ENCODE measurements at places on chromosomes 3 and 15.
A peak's percentile ranks its signal among the peaks of the same experiment; 100 is the strongest.

- DNase-seq: no peak
These were observed 283.4 kb upstream of the LYSMD4 start for GRCh38 chr15:100016632-100017031.

DNA sequence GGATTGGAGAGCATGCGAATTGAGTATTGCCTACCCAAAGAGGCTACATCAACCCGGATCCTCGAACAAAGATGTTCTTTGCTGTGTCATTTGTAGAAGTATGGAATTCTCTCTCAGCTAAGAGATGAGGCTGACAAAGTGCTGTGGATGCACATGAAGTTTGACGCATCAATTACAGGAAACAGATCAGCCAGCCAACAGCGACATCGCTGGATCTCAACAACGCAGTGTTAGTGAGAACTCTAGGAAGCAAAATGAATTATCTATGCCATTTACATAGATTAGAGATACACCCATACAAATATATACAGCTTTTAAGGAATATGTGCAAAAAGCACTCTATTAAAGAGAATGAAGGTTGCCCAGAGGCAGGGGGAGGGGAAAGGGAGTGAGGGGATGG lies 160.6 kb upstream of the RGMA start:
- no peak for DNase-seq

- DNase-seq: no peak
These were observed 36.3 kb upstream of the UTS2B start for GRCh38 chr3:191366675-191367074.

GRCh38 chr15:81380203-81380602 lies 6.2 kb upstream of the TMC3 start:
- no peak for DNase-seq

GRCh38 chr3:105539897-105540296 lies 173.2 kb downstream of the ALCAM start:
- no peak for DNase-seq

GRCh38 chr3:155891321-155891720 lies 20.9 kb downstream of the GMPS start:
- DNase-seq: no peak

- no peak for DNase-seq
These were observed 11.5 kb downstream of the CHSY1 start for GRCh38 chr15:101240358-101240757.

GRCh38 chr3:55826097-55826496 lies 339.0 kb upstream of the WNT5A start:
- no peak for DNase-seq

GRCh38 chr3:25897019-25897418 lies 107.1 kb downstream of the OXSM start:
- DNase-seq: no peak

- no peak for DNase-seq
These were observed 116.6 kb upstream of the PRR20G start for GRCh38 chr3:127404221-127405009.

DNA sequence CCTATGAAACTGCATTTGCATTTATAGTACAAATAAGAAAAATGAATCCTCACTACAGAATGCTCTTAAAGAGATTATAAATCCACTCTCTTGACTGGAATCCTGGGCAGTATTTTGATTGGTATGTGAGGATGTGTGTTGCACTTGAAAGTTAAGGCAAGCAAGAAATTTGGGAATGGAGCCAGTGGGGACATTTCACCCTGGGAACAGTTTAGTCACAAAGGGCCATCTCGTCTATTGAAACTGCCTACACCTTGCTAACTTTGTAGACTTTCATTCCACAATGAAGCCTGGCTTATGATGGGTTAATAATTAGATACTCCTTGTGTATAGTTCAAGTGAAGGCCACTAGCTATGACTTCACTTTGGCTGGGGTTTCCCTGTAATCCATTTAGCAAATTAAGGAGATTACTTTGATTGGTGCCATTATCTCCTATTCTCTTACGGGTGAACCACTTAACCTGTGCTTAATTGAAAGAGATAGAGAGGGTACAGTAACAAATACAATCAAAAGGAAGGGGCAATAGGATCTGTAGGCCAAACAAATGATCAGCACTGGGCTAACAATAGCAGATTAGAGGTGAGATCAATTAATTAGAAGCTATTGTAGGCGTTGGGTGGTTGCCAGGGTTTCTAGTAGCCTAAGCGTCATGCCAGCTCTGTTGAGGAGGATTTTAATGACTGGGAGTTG lies 146.9 kb upstream of the RARB start:
- DNase-seq: no peak

DNA sequence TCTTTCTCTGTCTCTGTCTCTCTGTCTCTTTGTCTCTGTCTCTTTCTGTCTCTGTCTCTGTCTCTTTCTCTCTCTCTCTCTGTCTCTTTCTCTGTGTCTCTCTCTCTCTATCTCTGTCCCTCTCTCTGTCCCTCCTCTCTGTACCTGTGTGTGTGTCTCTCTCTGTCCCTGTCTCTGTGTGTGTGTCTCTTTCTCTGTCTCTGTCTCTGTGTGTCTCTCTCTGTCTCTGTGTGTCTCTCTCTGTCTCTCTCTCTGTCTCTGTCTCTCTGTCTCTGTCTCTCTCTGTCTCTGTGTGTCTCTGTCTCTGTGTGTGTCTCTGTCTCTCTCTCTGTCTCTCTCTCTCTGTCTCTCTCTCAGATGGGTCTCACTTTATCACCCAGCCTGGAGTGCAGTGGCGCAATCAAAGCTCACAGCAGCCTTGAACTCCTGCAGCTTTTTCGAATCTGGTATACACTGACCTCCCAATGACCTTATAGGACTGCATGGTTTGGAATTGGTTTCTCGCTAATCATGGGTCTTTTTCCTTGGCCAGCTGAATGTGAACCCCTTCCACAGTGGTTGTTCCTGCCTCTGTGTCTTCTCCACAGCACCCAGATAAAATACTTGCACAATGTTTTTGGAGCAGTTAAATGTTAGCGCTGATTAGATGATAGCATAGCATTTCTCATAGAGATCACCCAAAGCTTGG lies 102.6 kb upstream of the KLHL25 start:
- DNase-seq: no peak

DNA sequence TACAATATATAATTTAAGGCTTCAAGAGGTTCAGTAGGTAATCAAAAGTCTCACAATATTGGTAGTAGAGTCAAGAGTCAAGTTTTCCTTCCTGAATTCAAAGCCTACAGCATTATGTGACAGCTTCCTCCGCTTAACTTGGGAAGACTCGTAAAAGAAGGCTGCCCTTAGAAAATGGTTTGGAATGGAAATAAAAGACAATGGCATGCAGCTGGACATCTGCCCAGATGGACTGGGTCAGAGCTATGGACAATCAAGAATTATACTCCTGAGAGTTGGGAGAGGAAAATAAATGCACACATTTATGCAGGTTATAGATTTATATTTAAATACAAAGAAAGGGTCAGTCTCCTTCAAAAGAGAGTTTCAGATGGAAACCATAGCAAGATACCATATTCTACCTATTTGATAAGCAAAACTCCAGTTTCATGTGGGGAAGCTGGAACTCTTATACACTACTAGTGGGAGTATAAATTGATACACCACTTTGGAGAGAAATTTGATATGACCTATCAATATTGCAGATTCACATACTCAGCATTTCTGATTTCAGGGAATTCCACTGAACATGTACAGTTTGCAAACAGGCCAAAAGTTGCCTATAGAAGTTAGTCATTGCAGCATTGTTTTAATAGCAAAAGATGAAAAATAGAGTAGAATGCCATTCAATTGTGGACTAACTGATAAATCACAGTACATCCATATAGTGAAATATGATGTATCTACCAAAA lies 6.1 kb downstream of the CRYBG3 start:
- no peak for DNase-seq

- peak; percentile 50 for DNase-seq
These were observed 6.3 kb upstream of the UBE2Q2 start for GRCh38 chr15:75836959-75837334.

DNA sequence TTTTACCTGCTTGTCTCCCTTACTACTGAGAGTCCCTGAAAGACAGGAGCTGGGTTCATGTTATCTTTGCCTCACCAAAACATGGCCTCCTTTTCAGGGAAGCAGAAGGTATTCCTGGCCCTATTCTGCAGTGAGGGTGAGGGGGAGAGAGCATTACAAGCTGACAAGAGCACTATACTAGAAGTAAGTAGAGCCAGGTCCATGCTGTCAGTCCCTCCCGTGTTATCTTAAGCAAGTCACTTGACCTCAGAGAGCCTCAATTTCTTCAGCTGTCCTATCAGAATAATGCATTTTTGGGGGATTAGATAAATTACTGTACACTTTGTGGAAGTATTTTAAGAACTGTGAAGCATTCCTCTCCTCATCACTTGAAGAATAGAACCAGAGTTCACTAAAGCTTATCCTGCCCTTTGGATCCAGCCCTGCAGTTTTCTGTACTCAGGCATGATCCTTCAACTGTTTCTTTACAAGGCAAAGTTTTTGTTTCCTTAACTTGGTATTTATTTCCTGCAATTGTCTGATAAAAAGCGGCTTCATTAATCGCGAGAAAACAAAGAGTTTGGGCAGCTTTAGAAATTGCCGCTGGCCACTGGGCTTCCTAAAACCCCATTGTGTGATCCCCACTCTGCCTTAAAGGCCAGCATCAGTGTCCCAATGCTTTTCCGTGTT lies 213.9 kb downstream of the CDIN1 start:
- no peak for DNase-seq

GRCh38 chr15:78243058-78243457 lies 8.7 kb upstream of the ACSBG1 start:
- DNase-seq: no peak

DNA sequence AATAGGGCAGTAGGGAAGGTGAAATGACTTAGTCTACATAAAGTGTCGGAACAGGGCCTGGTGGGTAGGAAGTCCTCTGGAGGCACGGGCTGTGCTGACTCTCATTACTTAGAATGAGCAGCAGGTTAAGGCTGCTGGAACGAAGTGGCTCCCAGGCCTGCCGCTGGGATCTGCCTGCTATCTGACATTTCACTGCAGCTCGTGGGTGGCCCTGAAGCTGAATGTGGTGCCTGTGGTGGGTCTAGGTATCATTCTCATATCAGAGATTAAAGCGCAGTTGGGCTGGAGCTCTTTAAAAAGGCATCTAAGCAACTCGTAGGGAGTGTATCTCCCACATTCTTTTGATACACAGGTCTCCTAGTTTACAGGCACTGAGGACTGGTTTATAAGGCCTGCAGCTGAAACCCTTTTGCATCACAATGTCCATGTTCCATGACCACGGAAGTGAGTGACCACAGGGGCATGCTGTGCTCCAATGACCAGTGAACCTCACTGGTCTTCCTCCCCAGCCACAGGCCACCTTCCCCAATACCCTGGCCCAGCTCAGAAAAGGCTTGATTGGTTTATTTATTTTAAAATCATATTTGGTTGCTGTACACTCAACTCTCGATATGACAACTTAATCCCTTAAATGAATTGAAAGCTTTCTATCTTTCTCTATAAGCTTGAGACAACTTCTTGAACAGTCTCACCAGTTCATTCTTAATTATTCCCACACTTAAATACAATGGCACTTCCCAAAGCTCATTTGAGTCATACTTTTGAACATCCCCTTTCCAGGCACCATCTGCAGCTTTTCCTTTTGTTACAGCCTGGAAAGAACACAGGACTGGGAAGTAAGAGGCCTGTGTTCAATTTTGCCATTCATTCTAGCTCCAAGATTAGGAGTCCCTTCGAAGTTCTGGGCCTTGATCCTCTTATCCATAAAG lies 19.0 kb downstream of the ADAMTS9 start:
- no peak for DNase-seq

- no peak for DNase-seq
These were observed at the start of gene FES for GRCh38 chr15:90883976-90884718. TSS of gene FES (plus strand) at chr15:90884504. CDS start at chr15:90885046, 542 bp downstream.

- no peak for DNase-seq
These were observed 4.7 kb downstream of the EHD4 start for GRCh38 chr15:41967506-41968206.

DNA sequence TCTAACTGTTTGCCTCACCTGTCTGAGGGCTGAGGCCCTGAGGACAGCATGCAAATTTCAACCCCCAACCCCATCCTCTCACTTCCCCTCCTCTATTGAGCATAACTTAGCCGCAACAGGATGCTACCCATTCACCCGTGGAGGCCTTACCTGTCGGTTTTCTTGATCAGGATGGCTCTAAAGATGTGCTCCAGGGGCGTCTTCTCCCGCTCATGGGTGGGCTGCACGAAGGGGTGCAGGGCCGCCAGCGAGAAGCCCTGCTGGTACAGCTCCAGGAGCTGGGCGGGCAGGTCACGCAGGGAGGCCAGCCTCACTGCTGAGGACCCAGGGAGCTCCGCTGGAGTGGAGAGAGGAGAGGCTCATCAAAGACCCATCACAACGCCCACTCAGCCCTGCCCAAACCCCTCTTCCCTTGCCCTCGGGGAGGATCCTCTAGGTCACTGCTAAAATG lies 79.8 kb downstream of the RFTN1 start:
- DNase-seq: no peak

DNA sequence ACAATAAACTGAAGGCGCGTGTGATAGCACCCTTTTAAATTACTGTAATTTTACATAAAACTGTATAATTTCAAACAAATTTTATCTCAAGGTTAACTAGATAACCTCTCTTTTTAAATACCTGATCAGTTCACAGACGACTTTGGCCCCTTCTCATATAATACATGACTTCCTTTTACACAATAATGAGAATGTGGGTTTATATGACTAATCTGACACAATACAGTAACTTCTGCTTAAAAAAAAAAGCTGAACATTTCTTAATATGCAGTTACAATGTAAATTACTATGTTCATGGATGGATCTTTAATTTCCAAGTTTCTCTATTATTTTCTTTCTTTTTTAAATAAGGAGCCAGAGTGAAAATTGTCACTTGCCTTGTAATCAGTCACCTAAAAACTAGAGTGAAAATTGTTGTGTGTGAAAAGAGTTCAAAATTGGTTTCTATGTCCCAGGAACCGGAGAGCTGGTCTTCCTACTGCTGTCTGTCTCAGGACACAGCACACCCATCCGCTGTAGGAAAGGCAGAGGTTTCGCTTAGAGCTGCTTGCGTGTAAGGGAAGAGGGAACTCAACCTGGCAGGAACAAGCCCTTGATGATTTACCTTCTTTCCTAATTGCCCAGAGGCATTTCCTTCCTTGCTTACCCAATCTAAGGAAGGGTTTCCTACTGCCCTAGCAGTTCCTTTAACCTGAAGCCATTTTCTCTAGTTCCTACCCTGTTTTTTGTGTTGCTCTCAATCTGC lies 33.3 kb downstream of the PLD1 start:
- DNase-seq: no peak

DNA sequence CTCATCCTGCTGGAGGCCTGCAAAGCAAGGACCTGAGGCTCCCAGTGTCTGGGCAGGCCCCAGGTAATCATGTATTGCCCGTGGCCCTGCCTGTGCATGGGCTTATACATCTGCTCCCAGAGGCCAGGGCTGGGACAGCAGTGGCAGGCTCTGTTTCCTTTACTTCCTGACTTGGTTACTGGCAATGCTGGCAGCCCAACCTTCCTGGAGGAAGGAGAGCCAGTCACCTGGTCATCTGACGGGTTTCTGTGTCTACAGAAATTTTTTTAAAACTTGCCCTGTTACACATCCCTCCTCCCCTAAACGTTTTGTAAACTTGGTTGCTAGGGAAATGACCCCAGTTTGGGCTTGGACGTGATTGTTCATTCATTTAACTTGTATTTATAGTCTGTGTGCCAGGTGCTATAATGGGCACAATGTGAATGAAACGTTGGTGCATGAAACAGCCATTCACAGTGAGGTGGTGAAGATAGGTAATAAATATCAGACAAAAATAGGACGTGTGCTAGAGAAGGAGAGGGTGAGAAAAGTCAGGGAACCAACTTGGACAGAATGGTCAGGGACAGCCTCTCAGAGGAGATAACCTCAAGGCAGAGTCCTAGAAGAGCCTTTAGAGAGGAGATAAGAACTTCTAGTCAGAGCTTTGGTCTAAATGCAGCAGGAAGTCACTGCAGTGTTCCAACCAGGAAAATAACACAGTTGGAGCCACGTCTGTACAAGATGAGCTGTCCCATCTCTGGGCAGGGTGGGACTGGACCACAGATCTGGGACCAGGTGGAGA lies 14.1 kb downstream of the TEX264 start:
- DNase-seq: no peak
